ENCODE measurements at places on chromosomes 6 and 20.

GRCh38 chr20:57022306-57022705, 244.1 kb downstream of the BMP7 start:
- no peak for DNase-seq

DNA sequence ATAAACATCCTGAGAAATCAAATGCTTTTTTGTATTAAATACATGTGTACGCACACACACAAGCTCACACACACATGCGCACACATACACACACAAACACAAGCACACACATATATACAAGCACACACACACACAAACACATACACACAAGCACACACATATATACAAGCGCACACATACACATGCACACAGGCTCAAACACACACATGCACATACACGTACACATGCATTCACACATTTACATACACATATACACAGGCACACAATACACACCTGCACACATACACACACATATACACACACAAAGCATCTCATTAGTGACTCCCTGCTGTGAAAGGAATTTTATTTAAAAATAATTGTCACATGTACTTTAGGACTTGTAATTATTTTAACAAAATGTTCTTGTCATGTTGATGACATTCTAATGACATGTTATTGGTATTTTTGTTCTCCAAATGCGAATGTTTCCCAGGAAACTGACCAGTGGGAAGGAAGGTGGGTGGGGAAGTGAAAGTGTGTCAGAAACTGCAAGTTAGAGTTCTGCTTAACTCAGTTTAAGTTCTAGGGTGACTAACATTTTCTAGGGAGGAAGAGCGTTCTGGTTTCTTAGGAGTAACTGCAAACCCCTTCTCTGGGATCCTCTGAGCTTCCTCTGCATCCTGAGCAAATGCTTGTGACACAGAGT, 113.9 kb upstream of the ZNF217 start:
- peak; percentile 37 for DNase-seq

- DNase-seq, result no peak
These were observed 5.0 kb downstream of the CHMP4B start for GRCh38 chr20:33816191-33816590.

DNA sequence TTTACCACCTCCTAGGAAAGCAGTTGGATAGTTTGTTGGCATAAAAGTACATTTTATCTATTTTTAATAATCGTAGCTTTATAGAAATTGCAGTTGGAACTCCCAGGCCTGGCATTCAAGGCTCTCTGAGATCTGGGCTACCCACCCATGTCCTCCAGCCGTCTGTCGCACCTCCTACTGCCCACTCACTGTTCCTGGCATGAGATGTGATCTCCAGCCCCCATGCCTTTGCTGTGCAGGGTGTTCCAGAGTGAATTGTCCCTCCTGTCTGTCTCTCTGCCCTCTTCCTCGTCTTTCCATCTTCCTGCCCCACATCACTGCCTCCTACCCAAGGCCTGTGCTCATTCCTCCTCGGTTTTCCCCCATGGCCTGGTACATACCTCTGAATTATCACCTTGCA, 50.7 kb downstream of the PTPN1 start:
- DNase-seq, result no peak

Data from Jurkat, Clone E6-1 (cell line).